Muscle of arm (tissue), 14 donors: ENCODE measurements at places on chromosomes 4 and X. TPM values are rescaled to one million over a fixed set of nuclear protein-coding genes. Genes with fewer than 3 reads are reported as not detected.

FABP2 gene
- polyA plus RNA-seq = not detected

HMX1 gene
- 0.19 TPM for polyA plus RNA-seq

VSIG1 gene
- polyA plus RNA-seq = not detected

ZFX gene
- 21.7 TPM for polyA plus RNA-seq

KDR gene
- polyA plus RNA-seq = 55.1 TPM

GPRASP1 gene
- polyA plus RNA-seq = 10.3 TPM

SSR4 gene
- polyA plus RNA-seq = 94.6 TPM

C1QTNF7 gene
- polyA plus RNA-seq = 5.7 TPM

C4orf51 gene
- polyA plus RNA-seq = not detected

RTL5 gene
- 8.7 TPM for polyA plus RNA-seq

GYPB gene
- polyA plus RNA-seq = not detected

G3BP2 gene
- polyA plus RNA-seq = 147 TPM

TRIM2 gene
- polyA plus RNA-seq = 19.9 TPM

ARMCX6 gene
- 110 TPM for polyA plus RNA-seq

CLCN3 gene
- 38.6 TPM for polyA plus RNA-seq

GNRHR gene
- polyA plus RNA-seq = not detected

MSX1 gene
- 1.4 TPM for polyA plus RNA-seq

PPBP gene
- 7.8 TPM for polyA plus RNA-seq

UGT2A3 gene
- polyA plus RNA-seq = 0.22 TPM

JAKMIP1 gene
- not detected for polyA plus RNA-seq

ASMT gene
- not detected for polyA plus RNA-seq

CCDC110 gene
- 2.1 TPM for polyA plus RNA-seq

GRIA2 gene
- 9.7 TPM for polyA plus RNA-seq

CSAG3 gene
- polyA plus RNA-seq = not detected
